ENCODE measurements at places on chromosomes 2 and 18.

DNA sequence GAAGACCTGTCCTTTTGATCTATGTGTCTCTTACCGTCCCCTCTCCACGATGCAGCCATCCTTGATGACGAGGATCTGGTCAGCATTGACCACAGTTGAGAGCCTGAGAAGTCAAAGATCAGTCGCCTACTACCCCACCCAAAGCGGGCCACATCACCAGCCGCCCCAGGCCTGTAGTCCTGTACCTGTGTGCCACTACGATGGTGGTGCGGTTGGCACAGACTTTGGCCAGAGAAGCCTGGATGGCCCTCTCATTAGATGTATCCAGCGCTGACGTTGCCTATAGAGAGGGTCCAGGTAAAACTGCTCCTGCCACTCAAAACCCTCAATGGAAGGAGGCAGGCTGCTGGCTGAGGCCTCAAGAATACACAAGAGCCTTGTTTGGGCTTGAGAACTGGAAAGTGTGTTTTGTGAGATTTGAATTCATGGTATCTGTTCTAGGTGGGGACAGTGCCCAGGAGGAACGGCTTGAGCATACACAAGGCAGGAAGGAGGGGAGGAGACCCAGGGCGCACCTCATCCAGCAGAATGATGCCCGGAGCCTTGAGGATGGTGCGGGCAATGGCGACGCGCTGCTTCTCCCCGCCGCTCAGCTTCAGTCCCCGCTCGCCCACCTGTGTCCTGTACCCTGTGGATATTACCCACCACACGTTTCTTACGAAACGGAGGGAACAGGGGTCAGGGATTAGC, 3.8 kb downstream of the ZFAND2B start:
- DNase-seq, result no peak

GRCh38 chr2:3456125-3456524, 63.2 kb downstream of the ADI1 start:
- DNase-seq, result no peak

- no peak for DNase-seq
Observed at GRCh38 chr2:20677301-20678085, 10.5 kb downstream of the GDF7 start.

DNA sequence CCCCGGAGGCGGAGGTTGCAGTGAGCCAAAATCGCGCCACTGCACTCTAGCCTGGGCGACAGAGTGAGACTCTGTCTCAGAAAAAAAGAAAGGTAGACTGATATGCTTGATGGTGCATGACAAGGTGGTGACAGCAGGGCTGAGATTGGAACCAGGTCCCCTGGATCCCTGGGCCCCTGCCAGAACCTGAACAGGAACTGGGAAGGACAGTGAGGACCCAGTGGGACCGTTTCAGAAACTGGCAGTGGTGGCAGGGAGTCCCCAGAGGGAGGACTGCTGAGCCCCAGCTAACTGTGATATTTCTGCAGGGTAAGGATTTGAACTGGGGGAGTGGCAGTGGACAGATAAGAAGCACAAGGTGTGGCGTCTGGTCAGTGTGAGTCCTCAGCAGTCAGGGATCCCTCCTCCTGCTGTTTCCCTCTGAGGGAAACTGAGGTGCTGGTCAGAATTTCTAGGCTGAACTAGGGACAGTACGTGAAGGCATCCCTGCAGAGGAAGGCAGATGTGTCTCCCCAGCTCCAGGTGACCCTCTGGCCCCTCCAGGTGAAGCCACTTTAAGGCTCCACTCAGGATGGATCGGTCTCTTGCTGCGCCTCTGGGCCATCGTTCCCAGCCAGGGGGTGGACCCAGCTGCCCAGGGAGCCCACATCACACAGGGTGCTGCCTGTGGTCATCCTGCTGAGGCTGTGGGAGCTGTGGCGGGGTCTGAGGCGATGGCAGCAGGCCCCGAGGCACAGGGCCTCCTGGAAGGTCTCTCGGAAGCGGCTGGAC, 5.6 kb downstream of the NMUR1 start:
- DNase-seq, result no peak

- no peak for DNase-seq
Observed at GRCh38 chr2:172889768-172890430, 154.3 kb downstream of the RAPGEF4 start.

GRCh38 chr18:74937291-74937690, 271.6 kb downstream of the PTGR3 start:
- no peak for DNase-seq

- DNase-seq, result no peak
Observed at GRCh38 chr18:23524213-23524707, 20.9 kb downstream of the RMC1 start.

- DNase-seq, result no peak
Observed at GRCh38 chr2:105323111-105323510, 6.4 kb downstream of the TGFBRAP1 start.

- DNase-seq, result no peak
Observed at GRCh38 chr2:214130114-214130513, 280.7 kb upstream of the VWC2L start.

GRCh38 chr2:16881122-16881521, 215.5 kb upstream of the CYRIA start:
- no peak for DNase-seq

- DNase-seq, result no peak
Observed at GRCh38 chr2:191636235-191636543, 41.7 kb upstream of the NABP1 start.

DNA sequence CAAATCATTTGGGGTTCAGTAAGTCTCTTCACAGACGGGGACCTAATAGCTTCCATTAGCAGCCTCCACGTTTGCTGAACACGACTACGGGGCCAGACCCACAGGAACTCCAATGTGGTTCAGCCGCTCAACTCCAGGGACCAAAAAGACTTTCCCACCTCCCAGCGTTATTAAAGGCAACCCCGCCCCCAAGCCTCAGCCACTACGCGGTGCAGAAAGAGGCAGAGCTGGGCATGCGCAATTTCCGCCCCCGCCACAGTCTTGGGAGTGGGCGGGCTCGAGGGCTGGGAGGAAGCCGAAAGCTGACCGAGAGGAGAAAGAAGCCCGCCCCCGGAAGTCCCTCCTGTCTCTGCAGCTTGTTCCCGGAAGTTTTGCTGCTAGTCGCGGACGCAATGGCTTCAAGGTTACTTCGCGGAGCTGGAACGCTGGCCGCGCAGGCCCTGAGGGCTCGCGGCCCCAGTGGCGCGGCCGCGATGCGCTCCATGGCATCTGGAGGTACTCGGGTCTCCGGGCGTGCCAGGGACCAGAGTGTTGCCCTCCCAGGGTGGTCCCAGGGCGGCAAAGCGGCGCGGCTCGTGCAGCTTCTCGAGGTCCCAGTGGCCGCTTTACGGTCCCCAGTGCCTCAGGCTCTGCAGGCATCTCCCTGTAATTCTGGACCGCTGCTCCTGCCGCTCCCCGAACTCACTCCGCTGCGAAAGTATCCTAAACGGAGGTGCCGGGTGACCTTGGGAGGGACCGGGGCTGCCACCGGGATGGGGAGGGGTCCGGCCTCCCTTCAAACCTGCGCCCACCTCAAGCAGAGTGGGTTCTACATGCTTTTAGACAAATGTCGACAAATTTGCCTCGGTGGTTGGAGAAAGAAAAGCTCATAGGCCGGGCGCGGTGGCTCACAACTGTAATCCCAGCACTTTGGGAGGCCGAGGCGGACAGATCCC, at the start of gene COX5B:
Gene COX5B, plus strand, starts transcription at position 368 of the 935 bp plus-strand sequence. Its CDS starts 25 bp downstream, at position 393.
- peak; percentile 99 for DNase-seq

DNA sequence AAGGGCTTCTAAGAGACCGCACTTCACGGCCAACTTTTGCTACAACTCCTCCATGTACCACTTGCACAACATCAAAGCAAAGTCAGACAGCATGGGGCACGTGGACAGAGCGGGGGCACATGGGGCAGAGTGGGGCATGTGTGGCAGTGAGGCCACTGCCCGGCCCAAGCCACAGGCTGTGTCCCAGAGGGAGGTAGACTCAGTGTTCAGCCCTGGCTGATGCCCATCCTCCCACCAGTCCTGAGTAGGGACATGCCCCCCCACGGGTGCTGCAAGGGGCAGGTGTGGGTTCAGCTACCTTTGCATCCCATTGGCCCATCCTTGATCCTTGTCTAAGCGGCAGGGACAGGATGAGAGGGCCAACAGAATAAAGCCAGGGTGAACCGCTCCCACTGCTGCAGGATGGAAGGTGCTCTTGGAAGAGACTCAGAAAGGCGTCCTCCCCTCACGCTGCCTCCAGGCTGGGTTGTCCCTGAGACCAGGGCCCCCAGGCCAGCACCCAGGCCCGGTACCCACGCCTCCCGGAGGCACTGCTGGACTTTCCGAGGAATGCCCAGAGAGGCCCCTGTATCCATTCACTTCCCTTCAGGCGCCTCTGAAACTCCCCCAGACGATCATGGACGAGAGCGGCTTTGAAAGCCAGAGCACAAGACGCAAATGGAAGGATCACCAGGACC, 218.2 kb downstream of the NDUFA10 start:
- DNase-seq, result no peak

- no peak for DNase-seq
Observed at GRCh38 chr2:76406134-76406855, 695.6 kb upstream of the GCFC2 start.

DNA sequence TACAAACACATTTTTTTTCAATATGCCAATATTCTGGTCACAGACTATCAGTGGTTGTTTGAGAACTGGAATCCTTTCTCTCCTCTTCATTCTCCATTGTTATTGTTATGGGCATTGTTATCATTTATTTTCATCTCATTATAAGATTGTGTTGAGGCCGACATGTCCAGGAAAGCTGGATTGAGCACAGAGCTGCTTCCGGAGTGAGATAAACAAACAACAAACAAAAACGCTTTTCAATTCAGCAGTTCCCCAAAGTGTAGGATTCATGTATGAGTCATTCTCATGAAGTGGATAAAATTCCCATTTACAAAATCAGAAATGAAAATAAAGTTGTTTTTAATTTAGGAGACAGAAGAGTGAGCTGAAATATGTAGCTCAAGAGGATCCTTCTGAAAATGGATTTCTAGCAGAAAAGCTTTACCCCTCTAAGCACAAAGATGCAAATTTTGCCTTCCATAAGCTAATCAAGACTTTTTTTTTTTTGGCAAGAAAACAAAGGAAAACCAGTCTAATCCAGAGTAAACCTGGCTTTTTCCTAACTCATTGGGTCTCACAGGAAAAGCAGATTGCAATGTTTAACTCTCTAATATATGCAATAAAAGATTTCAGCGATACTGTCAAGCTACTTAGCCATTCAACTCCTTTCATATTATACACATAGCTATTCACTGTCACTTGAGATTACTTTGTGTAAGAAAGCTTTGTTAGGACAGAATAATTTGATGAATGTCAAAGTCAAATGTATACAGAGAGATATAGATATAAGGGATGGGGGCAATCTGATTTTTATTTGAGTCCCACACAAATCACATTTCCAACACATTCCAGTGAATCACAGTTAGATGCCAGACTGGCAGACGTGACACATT, 1441.7 kb upstream of the CELF4 start:
- no peak for DNase-seq

GRCh38 chr2:1816414-1816911, 72.1 kb upstream of the PXDN start:
- DNase-seq, result no peak

- no peak for DNase-seq
Observed at GRCh38 chr2:43265421-43265820, 39.0 kb upstream of the ZFP36L2 start.

DNA sequence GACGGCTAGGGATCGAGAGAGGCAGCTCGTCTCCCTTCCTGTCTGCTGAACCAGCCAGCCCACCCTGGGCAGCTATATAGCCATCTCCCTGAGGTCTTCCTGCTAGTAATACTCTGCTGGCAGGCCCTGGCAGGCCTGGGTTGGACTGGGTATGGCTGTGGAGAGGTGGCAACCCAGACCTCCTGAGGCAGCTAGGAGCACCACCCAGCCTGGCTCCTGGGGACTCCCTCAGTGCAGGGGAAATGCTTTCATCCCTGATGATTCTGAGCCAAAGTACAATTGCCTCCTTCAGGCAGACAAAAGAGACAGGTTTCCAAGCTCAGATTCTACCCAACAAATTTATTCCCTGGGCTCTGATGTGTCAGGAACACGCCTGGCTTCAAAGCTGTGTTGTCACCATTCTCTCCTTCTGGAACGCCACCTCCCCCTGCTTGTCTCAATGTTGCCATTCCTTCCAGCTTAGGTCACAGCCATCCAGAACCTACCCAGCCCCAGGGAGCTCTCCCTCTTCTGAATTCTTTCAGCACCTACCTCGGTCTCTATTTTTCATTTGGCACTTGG, 4.7 kb upstream of the DNAJB2 start:
- DNase-seq, result no peak

DNA sequence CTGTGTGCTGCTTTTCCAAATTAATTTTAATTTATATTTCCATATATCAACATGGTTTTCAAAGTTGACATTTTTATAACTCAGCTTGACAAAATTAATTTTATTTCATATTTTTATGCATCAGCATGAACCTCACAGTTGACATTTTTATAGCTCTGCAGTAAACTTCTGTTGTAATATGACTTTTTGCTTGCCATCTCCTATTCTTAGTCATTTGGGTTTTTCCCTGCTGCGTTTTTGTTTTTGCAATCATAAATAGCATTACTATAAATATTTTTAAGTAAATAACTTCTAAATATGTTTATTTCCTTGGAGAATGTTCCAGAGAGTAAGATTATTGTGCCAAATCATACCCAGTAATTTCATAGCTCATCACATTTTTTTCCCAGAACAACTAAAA, 21.0 kb upstream of the L3MBTL4 start:
- no peak for DNase-seq

GRCh38 chr2:3435445-3435844, 56.0 kb downstream of the TRAPPC12 start:
- DNase-seq, result no peak

GRCh38 chr2:162343492-162343823, 474 bp upstream of the GCA start:
- DNase-seq, result no peak

DNA sequence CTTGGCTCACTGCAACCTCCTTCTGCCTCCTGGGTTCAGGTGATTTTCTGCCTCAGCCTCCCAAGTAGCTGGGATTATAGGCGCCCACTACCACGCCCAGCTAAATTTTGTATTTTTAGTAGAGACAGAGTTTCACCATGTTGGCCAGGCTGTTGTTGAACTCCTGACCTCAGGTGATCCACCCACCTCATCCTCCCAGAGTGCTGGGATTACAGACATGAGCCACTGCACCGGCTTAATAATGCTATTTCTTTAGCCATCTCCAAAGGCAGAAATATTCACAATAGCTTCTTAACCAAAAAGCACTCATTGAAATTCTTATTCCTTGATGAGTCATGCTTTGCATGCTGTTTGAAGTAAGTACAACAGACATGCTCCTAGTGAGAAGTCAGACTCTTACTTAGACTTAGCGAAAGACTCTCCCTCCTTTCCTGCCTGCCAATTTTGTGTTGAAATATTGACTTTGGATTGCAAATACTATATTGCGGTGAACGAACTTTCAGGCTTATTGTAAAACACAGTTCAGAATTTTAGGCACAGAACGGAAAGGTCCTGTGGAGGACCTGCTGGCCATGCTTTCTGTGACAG, 4.4 kb downstream of the ACTR3 start:
- DNase-seq, result no peak

DNA sequence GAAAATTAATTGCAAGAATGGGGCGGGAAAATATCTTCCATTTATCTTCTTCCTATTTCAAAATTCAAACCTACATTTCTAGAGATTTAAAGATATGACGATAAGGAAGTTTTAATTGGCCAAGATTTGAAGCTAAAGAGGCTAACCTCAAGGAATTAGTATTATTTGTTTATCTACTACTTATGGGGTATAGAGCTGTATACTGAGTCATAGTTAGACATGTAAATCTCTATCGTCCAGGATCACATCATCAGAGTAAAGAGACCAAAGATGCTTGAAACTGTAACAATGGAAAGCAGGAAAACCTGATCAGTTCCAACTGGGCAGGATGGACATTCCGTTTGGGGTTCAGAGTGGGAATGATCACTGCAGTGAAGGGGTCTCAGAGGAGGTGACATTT, 95.2 kb upstream of the KLF7 start:
- DNase-seq, result no peak
